ENCODE measurements at places on chromosomes 3 and 15. TPM values are rescaled to one million over a fixed set of nuclear protein-coding genes. Genes with fewer than 3 reads are reported as not detected.
A peak's percentile ranks its signal among the peaks of the same experiment; 100 is the strongest.

- DNase-seq, result no peak
- H3K4me3 ChIP-seq, result no peak overlapping the region
- H3K4me1 ChIP-seq, result peaks cover 32% of the 10 kb centered on the region
- peaks cover 5% of the 10 kb centered on the region for H3K27me3 ChIP-seq
- H3K36me3 ChIP-seq, result no peaks in the 10 kb centered on the region
Measured at GRCh38 chr3:45113625-45114050, 32.5 kb downstream of the CDCP1 start.

Gene PAQR5
- polyA plus RNA-seq, result not detected

Gene MUSTN1
- not detected for polyA plus RNA-seq

DNA sequence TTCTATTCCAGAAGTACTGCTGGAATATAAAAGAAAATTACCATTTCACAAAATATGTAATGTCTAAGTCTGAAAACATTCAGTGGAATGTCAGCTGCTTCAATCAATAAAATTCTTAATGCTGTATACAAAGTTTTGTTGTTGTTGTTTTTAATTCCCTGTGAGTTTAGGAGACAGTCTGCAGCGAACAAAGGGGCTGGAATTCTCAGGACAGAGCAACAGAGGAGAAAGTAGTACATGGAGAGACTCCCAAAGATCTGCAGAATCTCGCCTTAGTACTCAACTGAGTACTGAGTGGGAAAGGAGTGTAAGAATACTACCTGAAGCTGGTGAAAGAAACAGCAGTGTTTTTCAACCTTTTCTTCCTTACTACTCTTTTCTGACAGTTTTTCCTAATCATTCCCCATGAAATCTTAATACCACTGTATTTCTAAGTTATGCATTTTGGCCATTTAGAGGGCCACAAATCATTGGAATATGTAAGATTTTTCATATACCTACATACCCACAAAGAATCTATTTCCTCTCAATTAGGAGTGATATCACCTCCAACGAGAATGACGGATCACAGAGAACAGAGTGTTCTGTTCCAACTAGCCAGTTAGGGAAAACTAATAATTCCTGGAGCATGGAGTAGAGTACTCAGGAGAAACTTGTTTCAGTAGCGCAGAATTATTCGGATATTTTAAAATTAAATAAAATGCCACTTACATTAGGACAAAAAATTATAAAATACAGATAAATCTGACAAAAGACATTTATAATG lies 16.0 kb downstream of the ANKRD28 start:
- H3K27ac ChIP-seq, result peak overlapping the region; percentile 18
- no peaks in the 10 kb centered on the region for H3K36me3 ChIP-seq
- DNase-seq, result no peak
- no peaks in the 10 kb centered on the region for H3K27me3 ChIP-seq
- peaks cover 24% of the 10 kb centered on the region for H3K4me1 ChIP-seq
- no peak overlapping the region for H3K4me3 ChIP-seq
